ENCODE measurements at places on chromosomes 7 and 10.

GRCh38 chr7:18177815-18178660, 150.4 kb upstream of the PRPS1L1 start:
- peak; percentile 75 for DNase-seq

- DNase-seq, result no peak
Measured at GRCh38 chr10:74827045-74827441, 643 bp downstream of the KAT6B start.

- peak; percentile 89 for DNase-seq
Measured at GRCh38 chr7:55192723-55193122, 172.4 kb upstream of the LANCL2 start.

DNA sequence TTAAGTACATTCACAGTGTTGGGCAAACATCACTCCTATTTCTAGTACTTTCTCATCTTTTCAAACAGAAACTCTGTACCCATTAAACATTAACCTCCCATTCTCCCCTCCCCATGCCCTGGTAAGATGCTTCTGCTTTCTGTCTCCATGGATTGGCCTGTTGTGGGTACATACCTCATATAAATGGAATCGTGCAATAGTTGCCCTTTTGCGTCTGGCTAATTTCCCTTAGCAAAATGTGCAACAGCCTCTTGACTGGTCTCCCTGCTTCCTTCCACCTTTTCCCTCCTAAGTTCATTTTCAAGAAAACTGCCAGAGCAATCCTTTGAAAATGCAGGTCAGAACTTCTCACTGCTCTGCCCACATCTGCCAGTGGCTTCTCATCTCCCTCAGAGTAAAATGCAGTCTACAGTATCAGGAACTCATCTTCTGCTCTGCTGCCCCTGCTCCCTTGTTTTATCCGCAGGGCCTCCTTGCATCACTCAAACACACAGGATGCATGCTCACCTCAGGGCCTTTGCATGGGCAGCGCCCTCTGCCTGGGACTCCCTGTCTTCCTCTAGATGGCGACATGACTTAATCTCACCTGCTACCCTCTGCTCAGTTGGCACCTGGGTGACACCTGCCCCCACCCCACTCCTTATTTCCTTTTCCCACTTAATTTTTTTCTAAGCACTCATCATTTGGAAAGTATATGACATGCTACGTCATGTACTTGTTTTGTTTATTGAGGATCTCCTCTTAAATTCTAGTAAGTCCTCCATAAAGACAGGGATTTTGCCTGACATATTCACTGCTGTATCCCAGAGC, 44.3 kb upstream of the ECHDC3 start:
- DNase-seq, result no peak

DNA sequence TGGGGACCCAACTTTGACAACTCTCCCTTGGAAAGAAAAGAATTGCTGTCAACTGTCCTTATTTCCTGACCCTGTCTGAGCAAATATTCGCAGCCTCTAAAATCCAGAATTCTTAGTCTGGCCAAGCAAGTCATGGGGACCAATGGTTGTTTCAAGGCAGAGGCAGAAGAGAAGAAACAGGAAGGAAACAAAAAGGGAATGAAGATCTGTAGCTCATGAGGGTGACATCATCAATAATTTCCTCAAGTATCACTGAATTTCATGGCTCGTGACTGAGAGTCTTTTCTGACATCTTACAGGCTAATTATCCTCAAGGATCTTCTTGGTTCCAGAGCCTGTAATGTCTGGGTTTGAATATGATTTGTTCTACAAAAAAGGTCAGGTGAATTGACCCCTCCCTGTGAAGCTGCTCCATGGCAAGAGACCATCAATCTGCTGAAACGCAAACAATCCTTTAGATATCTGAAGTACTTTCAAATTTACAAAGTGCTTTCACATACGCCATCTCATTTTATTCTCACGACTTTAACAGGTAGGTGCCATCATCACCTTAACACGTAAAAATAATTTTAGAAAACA, 5.8 kb downstream of the CDK6 start:
- peak; percentile 38 for DNase-seq

GRCh38 chr7:151010307-151011096, 13.8 kb downstream of the ATG9B start:
- DNase-seq, result no peak

GRCh38 chr10:126783806-126784557, 113.5 kb upstream of the C10orf90 start:
- no peak for DNase-seq

DNA sequence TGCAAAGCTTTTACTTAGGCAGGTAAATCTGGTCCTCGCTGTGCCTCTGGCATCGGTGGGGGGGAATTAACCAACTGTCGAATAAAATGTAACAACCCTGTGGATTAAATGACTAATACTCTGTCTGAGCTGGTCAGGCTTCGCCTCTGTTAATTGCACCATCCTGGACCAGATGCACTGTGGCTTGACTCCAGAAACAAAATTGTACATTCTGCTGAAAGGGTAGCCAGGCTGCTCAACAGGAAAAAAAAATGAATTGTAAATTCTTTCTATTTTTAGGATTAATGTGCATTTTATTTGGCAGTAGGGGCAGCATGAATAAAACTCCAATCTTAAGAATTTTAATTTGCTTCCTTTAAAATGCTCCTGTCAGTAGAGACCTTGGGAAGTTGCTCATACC, 389.4 kb downstream of the SORCS1 start:
- peak; percentile 21 for DNase-seq

DNA sequence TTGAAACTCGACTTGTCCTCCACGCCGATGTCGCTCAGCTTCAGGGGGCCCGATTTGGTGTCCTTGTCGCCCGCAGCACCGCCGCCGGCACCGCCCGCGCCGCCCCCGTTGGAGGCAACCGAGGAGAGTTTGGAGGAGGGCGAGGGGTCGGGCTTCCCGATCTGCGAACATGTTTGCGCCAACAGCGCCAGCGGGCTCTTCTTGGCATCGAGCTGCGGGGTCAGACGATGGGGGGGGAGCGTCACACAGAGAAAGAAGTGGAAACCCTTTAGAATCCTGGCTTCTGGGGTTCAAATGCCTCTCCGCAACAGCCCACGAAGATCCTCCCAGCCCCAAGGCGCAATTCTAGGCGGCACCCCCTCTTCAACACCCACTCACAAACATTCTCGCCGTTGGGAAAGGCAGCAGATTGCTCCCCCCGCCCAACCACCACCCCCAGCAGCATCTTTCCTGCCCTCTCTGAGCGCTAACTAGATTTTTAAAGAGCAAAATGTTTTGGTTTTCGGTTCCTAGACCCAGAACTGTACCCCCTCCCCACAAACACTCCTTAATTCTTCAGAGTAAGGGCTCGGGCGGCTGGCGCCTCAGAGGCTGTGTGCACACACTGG, 1.3 kb downstream of the ZNF503 start:
- DNase-seq, result peak; percentile 65

Measured in adipocyte (in vitro differentiated cells).